ENCODE measurements at places on chromosomes 3 and 15. TPM values are rescaled to one million over a fixed set of nuclear protein-coding genes. Genes with fewer than 3 reads are reported as not detected.

The GHSR gene
- not detected for total RNA-seq

The GOLGA8J gene
- not detected for total RNA-seq

The PLSCR2 gene
- 0.28 TPM for total RNA-seq

The C3orf85 gene
- not detected for total RNA-seq

The GPR62 gene
- total RNA-seq, result under 0.01 TPM

The ERICH6 gene
- not detected for total RNA-seq

The CELF6 gene
- total RNA-seq, result 0.21 TPM
